ENCODE measurements at places on chromosomes 7 and 10.

DNA sequence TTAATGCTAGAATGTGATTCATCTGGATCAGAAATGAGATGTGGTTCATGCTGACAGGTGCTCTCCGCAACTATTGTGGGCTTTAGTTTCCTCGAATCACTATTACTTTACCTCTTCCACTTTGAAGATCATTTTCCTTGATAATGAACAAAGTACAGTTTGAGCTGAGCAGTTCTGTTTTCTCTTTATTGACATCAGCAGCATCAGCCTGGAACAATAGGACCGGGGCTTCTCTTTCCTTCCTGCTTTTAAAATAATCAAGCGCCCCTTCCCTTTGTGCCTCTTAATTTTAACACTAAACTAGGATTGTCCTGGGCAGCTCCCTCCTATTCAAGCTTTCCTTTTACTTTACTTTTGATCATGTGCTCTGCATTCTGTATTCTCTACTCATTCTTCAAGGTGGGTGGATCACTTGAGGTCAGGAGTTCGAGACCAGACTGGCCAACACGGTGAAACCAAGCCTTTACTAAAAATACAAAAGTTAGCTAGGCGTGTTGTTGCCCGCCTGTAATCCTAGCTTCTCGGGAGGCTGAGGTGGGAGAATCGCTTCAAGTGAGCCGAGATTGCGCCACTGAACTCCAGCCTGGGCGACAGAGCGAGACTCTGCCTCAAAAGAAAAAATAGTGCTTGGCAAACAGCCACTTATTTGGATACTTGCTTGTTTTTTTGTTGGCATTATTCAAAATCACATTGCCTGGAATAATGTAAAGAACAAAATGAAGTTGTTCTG is 67.0 kb upstream of the RHEB start:
- DNase-seq, result no peak

- no peak for DNase-seq
Measured at GRCh38 chr10:7162331-7162730, 248.5 kb downstream of the SFMBT2 start.

DNA sequence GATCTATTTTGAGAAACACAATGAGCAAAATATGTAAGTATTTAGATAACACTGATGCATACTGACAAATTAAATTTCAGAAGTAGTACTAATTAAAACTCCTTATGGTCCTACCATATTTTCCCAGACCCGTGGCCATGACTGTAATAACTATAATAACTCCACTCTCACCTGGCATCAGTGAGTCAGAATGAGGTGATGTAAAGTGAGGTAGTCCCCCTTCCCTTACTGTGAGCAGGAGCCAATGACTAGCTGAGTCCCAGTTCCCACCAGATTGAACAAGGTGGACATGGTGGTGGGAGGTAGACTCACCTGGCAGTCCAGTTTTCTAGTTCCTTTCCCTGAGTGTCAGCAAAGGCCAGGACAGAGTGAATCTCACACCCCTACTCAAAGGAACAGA is 630.5 kb upstream of the IGFBP3 start:
- no peak for DNase-seq

- DNase-seq, result no peak
Measured at GRCh38 chr10:64458306-64458705, 937.1 kb downstream of the REEP3 start.

DNA sequence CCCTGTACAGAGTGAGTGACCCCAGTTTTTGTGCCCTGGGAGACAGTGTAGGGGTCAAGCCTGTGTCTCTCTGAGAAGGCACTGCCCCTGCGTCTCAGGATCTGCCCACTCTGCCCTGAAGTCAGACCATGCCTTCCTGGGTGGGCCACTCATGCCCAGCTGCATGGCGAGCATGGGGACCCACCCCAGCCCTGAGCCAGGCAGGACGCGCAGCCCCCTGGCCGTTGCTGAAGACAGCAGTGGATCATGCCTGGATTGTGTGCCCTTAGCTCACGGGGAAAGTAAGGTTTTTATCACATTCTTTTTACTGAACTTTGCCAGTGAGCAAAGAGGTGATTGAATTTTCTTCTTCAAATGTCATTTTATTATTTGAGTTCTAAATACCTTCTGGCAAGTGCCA is 66.2 kb downstream of the WDR37 start:
- DNase-seq, result no peak

DNA sequence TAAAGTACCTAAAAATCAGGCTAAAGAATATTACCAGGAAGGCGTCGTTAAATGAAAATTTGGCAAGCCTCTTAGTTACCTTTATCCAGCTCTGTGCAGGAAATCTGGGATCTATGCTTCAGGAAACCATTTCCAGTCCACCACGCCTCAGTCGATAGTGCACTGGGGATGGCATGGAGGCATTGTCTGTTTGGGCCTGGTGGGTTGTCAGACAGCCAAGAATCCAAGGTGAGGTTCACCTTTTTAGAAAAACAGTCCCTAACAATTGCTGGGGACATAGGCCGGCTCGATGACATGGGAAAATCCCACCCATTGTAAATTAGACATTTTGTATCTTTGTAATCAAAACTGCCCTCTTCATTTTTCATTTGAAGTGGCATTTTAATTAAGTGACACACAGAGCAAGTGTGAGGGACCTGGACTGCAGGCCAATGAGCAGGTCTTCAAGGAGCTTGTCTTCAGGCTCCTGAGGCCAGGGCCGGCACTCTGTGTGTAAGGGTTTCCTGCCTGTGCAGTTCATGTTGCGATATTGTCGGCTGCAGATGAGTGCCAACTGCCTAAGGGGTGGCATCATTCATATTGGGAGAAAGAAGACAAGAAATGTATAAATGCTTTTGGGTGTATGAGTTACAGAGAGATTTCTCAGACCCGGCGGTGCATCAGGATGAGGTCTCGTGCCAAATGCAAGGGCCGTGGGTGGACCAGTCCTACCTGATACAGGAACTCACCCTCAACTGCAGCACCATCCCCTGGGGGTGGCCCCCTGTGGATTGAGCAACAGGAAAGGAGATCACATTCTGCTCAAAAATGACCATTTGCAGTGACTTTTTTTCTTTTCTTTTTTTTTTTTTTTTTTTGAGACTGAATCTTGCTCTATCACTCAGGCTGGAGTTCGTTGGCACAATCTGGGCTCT is 80.8 kb downstream of the PTPRE start:
- DNase-seq, result no peak

GRCh38 chr10:91191584-91191919 is 28.9 kb upstream of the PCGF5 start:
- DNase-seq, result no peak

GRCh38 chr10:110619514-110620397 is 24.4 kb upstream of the RBM20 start:
- no peak for DNase-seq

DNA sequence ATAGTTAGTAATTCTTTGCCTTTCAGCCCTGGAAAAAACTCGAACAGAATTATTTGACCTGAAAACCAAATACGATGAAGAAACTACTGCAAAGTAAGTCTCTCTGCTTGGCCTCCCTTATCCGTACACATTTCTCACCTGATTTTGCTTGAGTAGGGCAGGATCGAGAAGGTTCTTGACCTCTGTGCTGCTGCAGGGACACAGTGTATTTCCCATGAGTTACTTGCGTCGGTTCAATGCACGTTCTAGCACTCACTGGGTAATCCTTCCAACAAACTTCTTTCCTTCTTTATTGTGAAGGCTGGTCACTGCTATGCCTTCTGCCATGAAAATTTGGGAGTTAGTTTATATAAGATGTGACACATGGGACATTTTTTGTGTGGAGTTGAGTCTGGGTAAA is 171.5 kb upstream of the SH2B2 start:
- no peak for DNase-seq

GRCh38 chr7:121046893-121047468 is 58.5 kb downstream of the CPED1 start:
- no peak for DNase-seq

DNA sequence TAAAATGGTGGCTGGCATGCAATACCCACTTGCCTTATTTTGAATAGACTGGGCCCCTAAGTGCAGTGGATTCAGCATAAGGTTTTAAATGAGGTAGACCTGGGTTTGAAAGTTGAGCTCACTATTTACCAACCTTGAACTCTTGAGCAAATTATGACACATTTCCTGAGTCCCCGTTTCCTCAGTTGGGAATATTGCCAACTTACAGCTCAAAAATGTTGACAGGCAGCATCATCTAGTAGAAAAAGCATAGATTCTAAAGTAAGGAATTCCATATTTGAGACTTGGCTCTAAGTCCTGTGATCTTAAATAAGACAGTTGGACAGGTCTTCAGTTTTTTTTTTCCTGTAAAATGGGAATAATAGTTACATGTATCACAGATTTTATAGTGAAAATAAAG is 305.5 kb downstream of the ACTR3B start:
- no peak for DNase-seq

DNA sequence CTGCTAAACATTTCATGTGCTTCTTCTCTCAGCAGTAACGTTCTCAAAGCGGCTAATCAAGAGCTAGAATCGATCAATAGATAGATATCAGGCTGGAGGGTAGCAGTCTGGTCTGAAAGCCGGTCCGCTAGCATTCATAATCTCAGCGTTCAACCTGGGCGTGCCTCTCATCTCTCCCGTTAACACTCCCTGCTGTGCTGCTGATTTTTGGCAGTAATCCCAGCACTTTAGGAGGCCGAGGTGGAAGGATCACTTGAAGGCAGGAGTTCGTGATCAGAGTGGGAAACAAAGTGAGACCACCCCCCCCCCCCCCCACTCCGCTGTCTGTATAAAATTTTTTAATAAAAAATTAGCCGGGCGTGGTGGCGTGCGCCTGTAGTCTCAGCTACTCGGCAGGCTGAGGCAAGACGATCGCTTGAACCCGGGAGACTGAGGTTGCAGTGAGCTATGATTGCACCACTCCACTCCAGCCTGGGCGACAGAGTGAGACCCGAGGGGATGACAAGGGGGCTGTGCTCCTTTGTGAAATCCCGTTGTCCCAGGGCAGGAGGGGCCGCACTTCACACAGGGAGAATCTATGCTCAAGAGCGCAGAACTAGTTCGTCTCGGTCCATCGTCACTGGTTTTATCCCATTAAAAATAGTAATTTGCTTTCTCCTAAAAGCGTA is 624 bp upstream of the CEP55 start:
- no peak for DNase-seq

DNA sequence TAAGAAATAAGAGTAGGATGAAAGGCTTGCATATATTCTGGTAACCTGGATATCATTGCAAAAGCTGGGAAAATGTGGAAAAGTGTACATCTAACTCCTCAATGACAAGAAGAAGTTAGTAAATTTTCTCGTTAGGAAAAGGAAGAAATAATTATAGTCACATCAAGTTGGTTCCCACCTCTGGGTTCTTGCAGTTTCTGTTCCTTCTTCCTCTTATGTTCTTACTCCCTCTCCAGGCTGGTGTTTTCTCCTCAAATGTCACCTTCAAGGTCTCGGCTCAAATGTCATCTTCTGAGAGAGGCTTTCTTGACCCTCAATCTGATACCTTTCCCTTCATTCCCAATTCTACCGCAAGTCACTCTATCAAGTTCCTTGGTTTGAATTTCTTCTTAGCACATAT is 64.4 kb downstream of the ENTPD1 start:
- DNase-seq, result peak; percentile 58

GRCh38 chr7:132225216-132226030 is 350.8 kb downstream of the PLXNA4 start:
- no peak for DNase-seq

- no peak for DNase-seq
Measured at GRCh38 chr7:141709318-141709717, 1.2 kb downstream of the WEE2 start.

DNA sequence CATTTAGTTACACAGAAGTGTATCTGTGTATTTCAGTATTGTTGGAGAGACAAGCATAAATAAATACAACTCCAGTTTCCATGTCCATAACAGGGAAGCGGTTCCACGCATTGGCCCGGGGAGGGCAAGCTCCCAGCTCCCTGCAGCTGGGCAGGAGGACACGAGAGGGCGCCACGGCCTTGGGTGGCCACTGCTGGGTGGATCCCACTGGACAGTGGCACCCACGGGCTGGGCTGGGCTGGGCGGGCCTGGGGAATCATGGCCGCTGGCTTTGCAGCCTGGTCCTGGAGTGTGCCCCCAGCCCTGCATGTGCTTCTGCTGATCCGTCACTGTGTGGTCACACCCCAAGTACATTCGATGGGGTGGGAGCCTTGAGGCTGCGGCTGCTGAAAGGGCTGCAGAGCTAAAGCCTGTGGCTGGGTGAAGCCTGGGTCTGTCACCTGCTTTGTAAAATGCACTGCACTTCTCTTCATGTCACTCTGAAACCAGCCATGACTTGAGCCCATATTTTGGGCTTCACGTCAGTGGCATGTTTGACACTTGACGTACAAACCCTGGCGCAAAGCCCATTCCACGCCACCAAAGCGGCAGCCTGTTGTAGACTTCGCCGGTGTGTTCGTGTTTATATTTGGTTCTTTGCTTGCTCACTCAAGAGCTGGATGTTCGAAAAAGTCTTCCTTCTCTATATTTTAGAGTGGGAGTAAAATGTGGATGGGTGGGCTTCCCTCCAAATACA is 27.5 kb downstream of the LRRC27 start:
- no peak for DNase-seq

- no peak for DNase-seq
Measured at GRCh38 chr7:15345216-15345615, 216.6 kb downstream of the AGMO start.

- no peak for DNase-seq
Measured at GRCh38 chr7:148385009-148385682, 205.4 kb upstream of the C7orf33 start.

DNA sequence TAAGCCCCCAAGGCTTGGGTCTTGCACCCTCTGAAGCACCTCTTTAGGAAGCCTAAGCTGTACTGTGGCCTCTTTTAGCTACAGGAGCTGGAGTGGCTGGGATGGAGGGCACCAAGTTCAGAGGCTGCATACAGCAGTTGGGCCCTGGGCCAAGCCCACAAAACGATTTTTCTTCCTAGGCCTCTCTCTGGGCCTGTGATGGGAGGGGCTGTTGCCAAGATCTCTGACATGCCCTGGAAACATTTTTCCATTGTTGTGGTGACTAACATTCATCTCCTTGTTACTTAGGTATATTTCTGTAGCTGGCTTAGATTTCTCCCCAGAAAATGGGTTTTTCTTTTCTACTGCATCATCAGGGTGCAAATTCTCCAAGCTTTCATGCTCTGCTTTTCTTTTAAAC is 375.7 kb upstream of the NPSR1 start:
- no peak for DNase-seq

DNA sequence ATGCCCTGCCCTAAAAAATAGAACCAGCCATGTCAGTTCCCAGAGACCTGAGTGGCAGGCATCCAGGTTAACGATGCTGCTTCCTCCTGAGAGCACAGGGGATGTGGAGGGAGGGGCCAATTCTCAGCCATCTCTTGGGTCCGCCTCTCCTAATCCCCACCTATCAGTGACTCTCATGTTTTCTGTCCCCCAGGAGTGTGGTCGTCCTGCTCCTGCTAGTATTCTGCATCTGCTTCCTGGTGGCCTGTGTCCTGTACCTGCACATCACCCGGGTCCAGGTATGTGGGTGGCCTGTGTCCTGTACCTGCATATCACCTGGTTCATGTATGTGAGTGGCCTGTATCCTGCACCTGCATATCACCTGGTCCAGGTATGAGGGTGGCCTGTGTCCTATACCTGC is 105.3 kb downstream of the ADCY1 start:
- no peak for DNase-seq

All from GM06990 (cell line).